ENCODE measurements at places on chromosomes 7 and 10.

DNA sequence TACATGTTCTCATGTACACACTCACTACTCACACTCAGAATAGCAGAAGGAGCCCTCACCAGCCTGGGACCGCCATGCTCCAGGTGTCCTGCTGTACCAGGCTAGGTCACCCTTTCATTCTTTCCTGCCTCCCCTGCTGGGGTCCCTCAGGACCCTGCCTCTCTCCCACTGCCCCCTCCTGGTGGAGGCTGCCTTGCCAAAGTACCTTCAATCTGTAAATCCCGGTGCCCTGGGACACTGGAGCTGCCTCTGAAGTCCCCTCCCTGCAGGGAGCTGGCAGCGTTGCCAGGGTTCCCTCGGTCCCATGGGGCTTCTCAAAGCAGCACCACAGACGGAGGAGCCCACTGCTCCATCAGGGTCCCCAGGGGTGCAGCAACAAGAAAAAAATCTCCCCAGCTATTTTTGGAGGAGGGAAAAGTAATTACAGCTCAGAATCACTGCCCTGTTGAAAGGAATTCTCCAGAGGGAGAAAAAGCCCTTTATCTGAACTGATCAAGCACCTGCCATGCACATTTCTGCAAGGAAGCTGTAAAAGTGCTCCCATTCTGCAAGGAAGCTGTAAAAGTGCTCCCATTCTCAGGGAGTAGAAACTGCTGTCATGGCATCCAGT is 259.9 kb downstream of the PTPRN2 start:
- DNase-seq: no peak

DNA sequence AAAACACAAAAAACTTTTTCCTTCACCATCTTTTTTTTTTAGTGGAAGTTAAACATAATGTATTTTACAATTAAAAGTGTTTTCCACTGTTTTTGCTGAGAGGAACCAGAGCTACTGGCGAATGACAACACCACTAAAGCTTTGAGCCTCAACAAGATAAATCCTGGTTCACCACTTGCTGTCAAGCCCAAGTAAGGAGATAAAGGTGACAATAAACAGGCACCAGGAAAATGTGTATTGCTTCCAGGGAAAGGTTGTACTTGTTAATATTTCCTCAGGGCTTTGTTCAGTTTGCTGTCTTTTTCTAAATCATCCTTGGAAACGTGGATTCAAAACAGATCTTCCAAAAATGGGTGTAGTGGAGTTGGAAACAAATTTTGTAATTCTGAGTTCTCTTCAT is 109.9 kb upstream of the ANKRD30A start:
- no peak for DNase-seq

GRCh38 chr10:21010615-21011014 is 113.5 kb upstream of the NEBL start:
- DNase-seq: no peak

GRCh38 chr10:72729528-72729927 is 37.6 kb downstream of the MCU start:
- no peak for DNase-seq

- no peak for DNase-seq
Measured at GRCh38 chr10:29595636-29596225, 39.0 kb downstream of the SVIL start.

- DNase-seq: no peak
Measured at GRCh38 chr10:54402576-54402975, 398.5 kb downstream of the PCDH15 start.

- no peak for DNase-seq
Measured at GRCh38 chr7:134752006-134752760, 27.3 kb upstream of the CALD1 start.

- DNase-seq: no peak
Measured at GRCh38 chr10:4512671-4513240, 313.3 kb upstream of the AKR1E2 start.

GRCh38 chr10:1465993-1466764 is 271.1 kb downstream of the ADARB2 start:
- no peak for DNase-seq

DNA sequence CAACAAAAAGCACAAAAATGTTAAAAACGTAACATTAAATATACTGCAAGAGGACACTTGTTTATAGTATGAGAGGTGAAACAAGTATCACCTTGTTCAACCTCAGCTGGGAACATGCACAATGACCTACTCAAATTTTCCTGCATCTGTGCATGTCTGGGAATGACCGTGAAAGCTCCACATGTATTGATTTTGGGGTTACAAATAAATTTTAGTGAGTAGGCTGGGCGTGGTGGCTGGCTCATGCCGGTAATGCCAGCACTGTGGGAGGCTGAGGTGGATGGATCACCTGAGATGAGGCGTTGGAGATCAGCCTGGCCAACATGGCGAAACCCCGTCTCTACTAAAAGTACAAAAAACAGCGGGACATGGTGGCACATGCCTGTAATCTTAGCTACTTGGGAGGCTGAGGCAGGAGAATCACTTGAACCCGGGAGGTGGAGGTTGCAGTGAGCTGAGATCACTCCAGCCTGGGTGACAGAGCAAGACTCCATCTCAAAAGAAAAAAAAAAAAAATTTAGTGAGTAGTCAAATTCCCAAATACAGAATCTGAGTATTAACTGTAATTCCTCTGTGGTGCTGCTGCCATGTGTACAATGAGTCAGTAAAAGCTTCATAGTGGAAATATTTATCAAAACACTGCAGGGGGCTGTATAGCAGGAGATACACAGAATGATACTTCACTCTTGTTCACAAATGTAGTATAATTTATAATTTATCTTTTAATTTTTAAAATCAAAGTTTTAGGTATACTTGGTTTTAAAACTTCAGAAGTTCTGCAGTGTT is 41.1 kb downstream of the SUGCT start:
- no peak for DNase-seq

DNA sequence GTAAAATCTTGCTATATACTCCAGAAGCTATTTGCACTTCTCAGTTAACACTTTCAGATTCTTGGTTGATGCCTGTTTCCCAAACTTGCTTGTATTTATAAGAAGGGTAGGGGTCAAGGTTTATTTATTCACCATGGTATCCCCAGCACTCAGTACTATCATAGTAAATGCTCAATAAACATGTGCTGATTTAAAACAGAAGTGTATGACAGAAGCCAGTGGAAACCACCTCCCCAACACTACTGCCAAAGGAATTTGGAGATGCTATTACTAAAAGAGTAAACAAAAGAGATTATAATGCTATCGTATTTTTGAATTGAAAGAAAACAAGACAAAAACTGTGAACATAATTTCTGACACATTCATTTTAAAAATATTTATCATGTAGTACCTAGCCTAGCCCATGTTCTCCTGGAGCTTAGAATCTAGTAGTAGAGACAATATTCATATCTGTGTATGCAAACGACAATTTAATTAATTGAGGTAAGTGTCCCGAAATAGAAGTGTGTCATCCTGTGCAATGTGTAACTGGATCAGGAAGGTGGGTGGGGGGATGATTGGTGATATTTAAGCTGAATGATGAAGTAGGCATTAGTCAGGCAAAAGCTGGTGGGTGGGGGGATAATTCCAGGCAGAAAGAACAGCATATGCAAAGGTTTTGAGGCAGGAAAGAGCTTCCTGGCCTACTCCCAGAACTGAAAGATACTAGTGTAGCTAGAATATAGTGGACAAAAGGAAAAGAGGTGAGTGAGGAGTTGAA is 77.5 kb downstream of the HGF start:
- no peak for DNase-seq

DNA sequence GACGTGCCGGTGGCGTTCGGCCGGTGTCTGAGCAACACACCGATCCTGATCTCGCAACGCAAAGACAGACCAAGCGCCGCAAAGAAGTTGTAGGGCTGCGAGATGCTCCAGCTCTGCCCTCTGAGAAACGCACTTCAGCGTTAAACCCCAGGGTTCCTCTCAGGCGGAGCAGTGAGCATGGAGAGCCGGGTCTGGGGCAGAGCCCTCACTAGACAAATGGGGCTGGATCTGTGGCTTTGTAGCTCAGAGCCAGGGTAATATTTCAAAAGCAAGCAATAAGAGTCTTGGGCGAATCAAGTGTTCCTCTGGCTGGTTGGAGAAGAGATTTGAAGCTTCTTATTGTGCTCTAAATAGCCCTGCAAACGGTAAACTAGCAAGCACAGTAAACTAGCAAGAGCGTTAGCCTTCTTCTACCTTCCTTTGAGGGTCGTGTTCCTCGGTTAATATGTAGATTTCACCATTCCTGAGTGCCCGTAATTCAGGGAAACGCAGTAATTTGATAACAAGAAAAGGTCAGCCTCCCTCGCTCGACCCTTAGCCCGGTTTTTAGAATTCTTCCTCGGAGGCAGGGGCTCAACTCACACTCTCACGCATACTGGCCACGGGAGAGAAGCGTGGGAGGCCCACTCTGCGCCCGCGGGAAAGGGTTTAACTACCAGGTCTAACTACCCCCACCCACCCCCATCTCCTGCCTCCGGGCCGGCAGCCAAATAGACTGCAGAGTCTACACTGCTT is 6.7 kb downstream of the SKAP2 start:
- no peak for DNase-seq

DNA sequence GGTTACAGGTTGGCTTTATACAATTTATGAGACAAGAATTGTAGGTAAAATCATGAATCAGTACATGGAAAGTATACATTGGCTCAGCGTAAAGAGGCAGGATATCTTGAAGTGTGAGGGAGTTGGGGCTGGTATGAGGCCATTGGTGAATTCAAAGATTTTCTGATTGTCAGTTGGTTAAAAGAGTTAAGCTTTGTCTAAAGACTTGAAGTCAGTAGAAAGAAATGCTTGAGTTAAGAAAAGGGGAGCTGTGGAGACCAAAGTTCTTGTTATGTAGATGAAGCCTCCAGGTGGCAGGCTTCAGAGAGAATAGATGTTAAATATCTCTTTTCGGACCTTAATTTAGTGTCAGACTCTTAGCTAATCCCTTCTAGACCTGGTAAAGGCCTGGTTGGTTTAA is 341.0 kb downstream of the GALNT17 start:
- DNase-seq: no peak

GRCh38 chr7:128161466-128162125 is 79.5 kb upstream of the LEP start:
- no peak for DNase-seq

GRCh38 chr10:15531927-15532722 is 161.0 kb upstream of the FAM171A1 start:
- DNase-seq: no peak

DNA sequence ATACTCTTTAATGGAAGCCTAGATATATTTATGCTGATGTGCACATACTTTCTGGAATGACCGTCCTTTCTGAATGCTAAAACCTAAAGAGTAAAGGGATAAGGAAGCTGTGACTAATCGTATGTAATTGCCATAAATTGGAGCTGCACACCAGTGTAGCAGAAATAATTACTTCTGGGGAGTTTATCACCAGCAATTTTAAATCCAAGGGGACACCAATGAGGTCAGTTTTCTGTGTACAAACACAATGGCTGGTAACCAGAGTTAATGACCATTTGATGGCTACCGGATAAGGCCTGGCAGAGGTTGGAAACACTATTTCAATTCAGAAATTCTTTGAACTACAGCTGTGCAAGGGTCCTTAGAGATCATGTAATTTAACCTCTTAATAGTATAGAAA is 670.1 kb downstream of the REEP3 start:
- no peak for DNase-seq

DNA sequence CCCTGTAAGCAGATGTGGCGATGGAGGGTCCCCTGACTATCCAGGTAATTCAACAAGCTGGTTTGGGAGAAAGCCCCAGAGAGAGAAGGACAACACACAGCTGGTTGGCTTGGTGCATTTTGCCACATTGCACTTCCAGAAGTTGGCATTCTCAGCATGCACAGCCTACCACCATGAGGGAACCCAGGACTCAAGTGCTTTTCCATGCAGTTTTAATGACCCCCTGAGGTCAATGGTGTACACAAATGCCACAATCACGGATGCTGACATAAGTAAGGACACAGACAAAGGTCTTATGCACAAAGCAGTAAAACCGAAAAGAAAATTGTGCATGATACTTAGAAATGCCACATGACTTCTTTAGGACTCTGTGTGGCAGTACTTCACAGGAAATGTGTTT is 645.1 kb downstream of the KCNMA1 start:
- no peak for DNase-seq

Data from esophagus squamous epithelium (tissue), 5 donors.